BJ (cell line): ENCODE measurements at places on chromosomes 7 and 10.

DNA sequence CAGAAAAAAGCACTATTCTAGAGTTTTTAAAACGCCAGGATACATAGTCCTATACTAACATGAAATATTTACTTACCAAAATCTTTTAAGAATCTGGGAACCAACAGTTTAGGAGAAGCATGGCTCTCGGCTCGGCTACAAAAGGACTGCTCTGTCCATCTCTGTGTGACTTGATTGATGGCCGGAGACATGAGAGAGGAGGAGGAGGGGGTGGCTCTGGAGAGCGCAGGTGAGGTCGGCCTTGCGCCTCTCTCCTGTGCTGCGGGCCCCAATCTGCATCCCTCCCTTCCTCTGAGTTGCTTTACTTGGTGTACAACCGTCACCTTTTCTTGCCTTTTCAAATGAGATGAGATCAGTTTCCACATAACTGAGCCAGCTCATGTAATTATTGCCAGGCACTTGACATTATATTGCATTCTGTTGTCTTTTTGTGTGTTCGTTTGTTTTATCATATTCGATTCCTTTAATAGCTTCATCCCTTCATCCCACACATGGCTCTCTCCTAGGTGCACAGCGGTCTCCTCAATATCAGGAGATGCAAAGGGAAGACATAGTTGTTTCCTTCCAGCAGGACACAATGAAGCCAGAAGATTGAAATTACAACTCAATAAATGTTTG lies 87.8 kb upstream of the KLF6 start:
- no peak for DNase-seq

- DNase-seq, result peak; percentile 78
These were observed at the start of gene ZNF503 for GRCh38 chr10:75401569-75402485. Gene ZNF503 (minus strand): TSS chr10:75401764. CDS start chr10:75401419, 345 bp downstream.

DNA sequence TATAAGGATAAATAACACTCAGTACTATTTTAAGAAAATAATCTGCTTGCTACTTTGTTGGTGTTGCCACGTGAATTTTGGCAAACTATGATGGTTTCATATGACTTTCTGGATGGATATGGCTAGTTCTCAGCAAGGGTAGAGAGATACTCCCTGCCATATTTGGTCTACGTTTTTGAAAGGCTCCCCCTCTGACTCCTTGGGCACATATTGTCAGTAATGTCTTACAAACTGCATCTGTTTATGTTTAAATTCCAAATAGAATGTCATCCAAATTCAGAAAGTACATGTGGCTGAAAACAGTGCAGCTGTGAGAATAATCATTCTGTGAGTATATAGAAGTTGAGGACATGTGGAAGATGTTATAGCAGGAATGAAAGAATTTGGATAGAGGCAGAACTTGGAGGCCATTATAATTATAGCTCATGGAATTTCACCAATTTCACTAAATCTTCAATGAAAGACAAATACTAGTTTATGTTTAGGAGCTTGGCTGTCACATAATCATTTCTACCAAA lies 107.8 kb downstream of the SRI start:
- no peak for DNase-seq

DNA sequence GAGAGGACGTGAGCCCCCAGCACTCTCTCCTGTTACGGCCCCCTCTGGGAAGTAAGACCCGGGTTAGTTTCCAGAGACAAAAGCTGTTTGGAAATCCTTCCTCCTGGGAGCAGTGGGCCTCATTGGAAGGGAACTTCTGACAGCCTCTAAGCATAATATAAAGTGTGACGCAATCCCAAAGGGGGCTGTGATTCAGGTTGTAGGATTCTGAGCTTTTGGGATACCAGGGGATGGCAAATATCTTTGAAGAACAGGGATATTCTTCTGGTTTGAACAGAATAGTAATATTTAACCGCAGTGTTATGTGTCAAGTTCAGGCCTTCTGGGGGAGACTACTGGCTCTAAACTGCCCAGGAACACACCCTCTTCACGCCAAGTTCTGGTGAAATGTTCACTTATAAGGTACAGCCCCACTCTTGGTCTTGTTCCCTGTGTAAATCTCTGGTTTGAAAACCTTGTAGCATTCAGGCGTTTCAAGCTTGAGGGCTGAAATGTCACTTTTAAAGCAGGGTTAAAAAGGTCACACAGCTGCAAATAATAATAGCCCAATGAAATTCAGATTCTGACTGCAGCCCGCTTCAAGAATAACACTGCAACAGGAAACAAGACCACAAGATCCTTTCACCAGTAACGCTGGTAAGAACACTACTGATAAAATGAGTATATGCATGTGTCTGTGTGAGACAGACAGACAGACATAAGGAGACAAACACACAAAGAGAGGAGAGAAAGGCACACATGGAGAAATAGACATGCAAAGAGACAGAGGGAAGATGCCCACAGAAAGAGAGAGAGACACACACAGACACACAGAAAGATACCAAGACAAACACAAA lies 69.0 kb downstream of the CREB5 start:
- no peak for DNase-seq

DNA sequence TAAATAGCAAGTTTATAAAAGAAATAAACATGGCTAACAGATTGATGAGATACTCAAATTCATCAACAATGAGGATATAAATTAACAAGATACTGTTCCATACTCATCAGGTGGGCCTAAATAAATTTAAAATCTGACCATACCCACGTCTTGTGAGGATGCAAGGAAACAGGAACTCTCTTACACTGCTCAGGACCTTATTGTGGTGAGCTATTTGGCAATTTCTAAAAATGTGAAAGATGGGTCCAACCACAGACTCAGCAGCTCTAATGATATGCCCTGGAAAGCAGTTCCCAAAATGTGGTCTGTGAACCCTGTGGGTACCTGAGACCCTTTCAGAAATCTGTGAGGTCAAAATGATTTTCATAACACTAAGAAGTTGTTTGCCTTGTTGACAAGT lies 21.5 kb downstream of the RPP38 start:
- no peak for DNase-seq

DNA sequence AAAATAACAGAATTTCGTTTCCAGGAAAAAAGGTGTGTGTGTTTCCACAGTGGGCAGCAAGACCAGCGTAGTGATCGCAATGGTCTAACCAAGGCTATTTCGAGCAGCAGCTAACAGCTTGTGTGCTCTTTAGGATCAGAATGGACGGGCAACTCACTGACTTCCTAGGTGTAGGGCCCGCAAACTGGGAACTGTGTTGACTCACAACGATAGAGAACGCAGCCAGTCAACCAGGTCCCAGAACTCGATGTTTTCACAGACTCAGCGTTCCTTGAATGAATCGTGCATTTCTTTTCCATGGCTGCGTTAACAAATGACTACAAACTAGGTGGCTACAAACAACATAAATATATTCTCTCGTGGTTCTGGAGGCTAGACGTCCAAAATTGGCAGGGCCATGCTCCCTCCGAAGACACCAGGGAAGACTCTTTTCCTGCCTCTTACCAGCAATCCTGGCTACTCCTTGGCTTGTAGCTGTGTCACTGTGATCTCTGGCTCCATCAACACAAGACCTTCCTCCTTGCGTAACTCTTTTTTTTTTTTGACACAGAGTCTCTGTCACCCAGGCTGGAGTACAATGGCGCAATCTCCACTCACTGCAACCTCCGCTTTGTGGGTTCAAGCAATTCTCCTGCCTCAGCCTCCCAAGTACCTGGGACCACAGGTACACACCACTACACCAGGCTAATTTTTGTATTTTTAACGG lies 39.1 kb downstream of the PODXL start:
- DNase-seq, result no peak

GRCh38 chr10:22589851-22590514 lies 124.4 kb downstream of the PIP4K2A start:
- DNase-seq, result no peak

GRCh38 chr10:131698986-131699385 lies 201.8 kb upstream of the PPP2R2D start:
- DNase-seq, result no peak

DNA sequence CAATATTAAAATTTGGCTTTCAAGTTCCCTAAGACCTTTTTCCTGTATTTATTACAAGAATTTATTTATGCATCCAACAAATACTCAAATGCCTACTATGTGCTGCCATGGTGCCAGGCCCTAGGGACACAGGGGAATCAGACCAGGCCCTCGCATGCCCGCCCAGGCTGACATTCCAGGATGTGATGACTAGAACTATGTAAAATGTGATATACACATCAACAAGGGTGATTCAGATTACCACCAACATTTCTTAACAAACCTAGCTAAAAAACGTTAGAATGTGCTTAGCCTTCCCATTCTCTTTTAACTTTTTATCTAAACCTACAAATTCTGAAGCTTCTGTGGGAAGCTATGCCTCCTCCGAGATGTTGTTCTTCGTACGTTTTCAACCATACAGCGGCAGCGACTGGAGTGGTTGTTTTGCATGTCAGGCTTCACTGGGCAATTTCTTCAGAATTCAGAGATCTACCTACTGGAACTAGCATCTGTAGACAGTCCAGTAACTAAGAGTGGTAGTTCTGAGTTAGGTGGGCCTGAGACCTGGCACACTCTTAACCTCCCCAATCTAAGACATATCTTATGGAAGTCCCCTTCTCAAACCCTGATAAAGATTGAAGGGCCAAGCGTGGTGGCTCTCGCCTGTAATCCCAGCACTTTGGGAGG lies 22.1 kb downstream of the GNA12 start:
- DNase-seq, result peak; percentile 36

GRCh38 chr10:94489976-94490788 lies 55.4 kb upstream of the HELLS start:
- DNase-seq, result no peak

GRCh38 chr10:4307910-4308309 lies 518.1 kb upstream of the AKR1E2 start:
- no peak for DNase-seq

DNA sequence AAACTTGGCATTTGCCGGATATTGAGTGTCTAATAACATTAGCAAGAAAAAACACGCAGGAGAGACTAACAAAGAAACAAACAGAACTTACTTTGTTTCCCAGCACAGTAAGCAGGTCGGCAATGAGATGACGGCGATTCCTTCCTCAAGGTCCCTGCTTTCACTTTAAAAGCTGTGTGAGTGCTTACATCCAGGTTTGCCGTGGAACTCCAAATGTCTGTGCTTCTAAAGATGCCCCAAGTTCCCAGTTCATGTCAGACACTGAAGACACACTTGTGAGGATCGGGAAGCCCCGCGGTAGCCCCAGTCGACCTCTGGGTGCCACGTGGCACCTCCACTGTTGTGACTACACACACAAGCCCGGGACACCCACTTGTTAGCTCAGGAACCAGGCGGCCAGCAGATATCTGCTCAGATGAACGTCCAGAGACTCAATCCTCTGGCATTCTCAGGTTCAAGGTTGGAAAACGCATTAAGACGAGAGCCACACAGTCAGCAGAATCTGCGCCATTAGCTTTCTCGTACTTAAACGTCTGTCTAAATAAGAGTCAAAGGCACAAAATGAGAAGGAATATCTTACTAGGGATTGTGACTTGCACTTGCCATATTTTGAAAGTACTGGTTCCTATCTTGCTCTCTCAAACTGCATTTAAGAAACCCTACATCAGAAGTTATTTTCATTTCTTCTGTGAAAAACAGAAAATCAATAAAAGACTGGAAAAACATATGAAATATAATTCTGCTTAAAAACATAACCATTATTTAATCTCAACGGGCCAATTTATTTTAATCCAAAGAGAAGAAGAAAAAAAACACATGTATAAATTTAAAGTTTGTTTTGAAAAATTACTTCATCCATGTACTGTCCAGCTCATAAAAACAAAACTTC lies 207.6 kb upstream of the KLF14 start:
- DNase-seq, result no peak

DNA sequence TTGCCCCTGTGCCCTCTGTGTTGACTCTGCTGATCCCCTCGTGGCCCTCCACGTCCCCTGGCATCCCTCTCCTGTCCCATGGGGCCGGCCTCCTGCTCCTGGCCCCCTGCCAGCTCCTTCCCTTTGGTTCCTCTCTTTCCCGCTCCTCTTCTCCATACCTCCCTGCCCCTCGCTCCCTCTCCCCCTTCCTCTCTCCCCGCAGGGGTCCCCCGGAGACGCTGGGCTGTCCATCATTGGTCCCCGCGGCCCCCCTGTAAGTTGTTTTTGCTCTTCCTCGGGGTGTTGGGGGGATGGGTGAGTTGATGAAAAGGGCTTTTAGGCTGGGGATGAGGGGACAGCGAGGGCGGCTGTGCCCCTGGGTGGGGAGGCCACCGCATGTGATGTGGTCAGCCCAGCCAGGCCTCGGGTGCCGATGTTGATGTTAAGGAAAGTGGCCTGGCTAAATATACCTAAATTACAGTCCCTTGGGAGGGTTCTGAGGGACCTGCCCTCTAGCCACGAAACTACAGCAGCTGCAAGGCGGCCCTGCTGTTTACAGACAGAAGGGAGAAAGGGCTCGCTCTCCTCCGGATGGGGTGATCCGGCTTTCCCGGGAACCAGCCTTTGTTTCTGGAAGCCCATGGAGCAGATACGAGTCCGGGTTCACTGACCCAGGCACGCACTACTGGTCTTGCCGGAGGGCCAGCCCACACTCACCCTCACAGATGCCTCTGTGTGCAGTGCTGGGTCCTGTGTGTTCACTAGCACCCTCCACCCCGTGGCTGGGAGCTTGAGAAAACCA lies 78.8 kb downstream of the COL13A1 start:
- DNase-seq, result no peak

- no peak for DNase-seq
These were observed 213.2 kb upstream of the HPS1 start for GRCh38 chr10:98659951-98660350.

- no peak for DNase-seq
These were observed 5.3 kb downstream of the MEOX2 start for GRCh38 chr7:15681186-15681585.

DNA sequence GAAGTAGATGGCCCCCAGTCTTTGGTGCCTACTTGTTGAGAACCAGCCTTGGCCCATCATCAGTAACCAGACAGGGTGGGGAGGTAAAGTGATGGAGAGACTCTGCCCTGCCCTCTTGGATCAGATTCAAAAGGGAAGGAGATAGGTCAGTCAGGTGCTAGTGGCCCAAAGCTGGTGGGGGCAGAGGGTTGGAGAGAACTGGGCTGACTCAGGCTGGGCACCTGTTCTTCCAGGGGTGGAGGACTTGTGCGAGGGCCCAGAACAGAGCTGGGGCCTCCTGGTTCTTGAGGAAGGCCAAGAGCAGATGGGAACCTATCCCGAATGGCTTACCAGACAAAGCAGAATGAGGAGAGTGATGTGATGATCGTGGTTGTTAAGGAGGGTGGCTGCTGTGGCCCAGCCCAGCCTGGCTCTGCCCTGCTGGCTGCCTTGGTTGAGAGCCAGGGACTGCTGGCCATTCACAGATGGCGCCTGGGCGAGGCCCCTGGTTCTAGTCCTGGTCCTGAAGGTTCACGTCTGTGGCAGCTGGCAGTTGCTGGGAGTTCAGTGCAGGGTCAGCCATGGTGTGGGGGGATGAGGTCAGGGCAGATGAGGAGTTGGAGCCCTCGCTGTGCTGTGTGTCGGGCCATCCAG lies 36.6 kb downstream of the PALD1 start:
- DNase-seq, result no peak

- DNase-seq, result no peak
These were observed 76.0 kb downstream of the SPDYE5 start for GRCh38 chr7:75567948-75568595.
